ENCODE measurements at places on chromosomes 4 and X.

DNA sequence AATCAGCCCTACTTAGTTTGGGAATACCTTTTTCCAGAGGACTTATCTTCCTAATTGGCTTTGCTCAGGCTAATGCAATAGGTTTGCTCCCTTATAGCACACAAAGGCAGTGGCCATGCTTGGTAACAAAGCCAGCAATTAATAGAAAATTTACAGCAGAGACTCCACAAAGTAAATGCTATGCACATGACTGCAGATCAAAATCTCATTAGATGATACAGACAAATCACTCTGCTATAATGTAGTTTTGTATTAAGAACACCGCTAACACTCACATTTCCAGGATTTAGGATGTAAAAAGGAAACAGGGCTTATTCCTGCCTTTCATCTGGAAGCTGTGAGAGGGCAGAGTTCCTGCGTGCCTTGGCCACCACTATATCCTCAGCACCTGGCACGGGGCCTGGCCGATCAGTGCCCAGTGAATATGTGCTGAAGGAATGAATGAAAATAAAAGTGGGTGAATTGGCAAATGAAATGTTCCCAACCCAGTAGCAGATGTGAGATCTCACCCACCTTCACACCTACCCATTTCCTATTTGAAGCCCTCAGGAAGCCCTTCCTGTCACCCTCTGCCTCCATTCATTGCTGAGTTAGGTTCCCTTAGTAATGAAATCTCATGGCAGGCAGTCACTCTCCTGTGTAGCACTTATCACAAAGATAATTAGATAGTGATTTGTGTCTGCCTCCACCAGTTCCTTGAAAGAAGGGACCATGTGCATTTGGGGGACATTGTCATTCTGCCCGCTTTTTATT is 5.1 kb downstream of the SEPTIN6 start:
- DNase-seq: no peak

DNA sequence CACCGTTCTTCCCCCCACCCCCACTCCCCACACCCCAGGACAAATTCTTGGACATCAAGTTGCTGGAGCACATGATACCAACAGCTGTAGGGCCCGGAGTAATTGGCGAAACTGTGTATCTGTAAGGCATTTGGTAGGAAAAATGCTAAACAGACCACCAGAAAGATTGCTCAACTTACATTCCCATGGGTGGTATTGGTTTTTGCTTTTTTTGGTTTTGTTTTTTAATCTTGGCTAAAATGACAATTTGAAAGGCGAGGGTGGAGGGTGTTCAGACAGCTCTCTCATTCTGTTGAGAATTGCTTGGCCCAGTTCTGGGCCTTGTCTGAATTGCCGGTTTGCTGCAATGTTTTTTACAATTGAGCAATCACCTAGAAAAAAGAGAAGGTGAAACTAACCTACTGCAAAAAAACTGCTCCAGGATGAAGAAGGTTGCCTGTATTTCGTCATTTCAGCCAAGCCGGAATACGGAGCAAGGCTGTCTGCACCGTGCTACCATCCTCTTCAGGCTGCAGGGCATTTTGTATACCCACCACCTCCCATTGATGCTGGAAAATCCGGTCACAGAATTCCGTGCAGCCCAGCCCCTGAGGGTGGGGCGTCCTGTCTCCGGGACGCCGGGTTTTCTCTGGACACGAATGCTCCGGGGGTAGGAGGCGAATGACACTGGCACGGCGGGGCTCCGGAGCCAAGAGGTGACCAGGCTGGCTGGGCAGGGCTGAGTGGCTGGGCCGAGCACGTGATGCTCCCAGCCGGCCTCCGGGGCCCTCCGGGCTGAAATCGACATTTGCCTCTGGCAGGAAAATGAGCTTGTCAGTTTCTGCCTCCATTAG is at the start of gene CLCN4:
Gene CLCN4 (plus strand): TSS at position 777 of the 833 bp plus-strand sequence. CDS start 28,058 bp downstream, outside the sequence.
- DNase-seq: no peak

DNA sequence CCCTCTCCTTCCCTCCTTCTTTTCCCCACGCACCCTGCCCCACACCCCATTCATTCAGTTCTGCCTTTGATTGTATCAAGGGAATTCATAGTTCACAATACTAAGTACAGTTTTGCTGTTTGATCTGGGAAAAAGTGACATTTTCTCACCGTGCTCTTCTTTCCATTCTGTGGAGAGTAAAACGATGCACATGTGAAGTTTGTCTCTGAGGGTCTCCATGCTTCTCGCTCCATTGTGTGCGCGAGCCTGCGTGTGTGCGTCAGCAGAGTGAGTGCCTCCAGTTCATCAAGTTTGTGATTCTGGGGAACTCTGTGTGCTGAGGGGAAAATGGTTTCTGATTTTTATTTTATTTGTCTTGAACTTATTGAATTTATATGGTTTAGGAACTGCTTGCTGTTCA is 1.9 kb downstream of the STK26 start:
- no peak for DNase-seq

- DNase-seq: no peak
These were observed 111.5 kb upstream of the LDB2 start for GRCh38 chr4:17009871-17010367.

GRCh38 chr4:10456595-10457254 is 501 bp downstream of the ZNF518B start:
- DNase-seq: no peak

- DNase-seq: no peak
These were observed 550.5 kb upstream of the DIPK2B start for GRCh38 chrX:45751156-45751555.

- DNase-seq: no peak
These were observed 1125.8 kb downstream of the STIM2 start for GRCh38 chr4:27986476-27986875.

DNA sequence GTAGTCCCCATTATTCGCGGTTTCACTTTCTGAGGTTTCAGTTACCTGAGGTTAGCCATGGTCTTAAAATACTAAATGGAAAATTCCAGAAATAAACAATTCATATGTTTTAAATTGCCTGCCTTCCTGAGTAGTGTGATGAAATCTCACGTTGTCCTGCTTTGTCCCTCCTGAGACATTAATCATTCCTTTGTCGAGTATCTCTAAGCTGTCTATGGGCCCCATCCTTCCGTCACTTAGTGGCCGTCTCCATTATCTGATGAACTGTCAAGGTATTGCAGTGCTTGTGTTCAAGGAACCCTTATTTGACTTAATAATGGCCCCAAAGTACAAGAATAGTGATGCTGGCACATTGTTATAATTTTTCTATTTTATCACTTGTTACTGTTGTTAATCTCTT is 94.8 kb downstream of the ADGRL3 start:
- no peak for DNase-seq

DNA sequence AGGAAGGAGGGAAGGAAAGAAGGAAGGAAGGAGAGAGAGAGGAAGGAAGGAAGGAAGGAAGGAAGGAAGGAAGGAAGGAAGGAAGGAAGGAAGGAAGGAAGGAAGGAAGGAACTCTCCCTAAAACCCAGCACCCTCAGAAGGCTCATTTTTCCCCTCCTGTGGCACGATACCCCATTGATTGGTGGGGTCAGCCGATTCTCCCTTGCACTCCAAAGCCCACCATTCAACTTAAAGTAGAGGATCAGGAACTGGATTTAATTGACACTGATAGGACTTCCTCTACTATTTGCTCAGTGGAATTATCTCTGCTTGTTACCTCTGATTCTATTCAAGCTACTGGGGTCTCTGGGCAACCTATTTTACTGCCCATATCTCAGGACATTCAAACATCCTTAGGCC is 199.2 kb upstream of the MAOA start:
- no peak for DNase-seq

GRCh38 chr4:57501720-57502119 is 391.5 kb upstream of the IGFBP7 start:
- no peak for DNase-seq

GRCh38 chrX:30812326-30812725 is 76.7 kb downstream of the TAB3 start:
- no peak for DNase-seq

GRCh38 chr4:106366026-106366425 is 2.6 kb downstream of the GIMD1 start:
- no peak for DNase-seq

- no peak for DNase-seq
These were observed 283.1 kb upstream of the MAOA start for GRCh38 chrX:43373032-43373431.

DNA sequence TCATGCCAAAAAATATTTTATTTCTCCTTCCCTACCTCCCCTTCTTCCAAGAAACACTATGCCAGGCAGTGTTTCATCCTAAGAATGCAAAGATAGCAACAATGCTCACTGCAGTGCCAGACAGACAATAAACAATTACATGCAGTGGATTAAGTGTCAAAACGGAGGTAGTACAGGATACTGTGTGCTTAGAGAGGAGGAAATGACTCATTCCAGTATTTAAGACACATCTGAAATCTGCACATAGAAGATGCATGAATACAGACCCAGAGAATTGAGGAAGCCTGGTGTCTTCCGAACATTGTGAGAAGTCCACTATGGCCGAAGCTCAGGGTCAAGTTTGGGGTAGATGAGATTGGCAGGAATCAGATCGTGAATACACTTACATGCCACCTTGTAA is 326.4 kb downstream of the PPP3CA start:
- DNase-seq: peak; percentile 72

GRCh38 chrX:123871309-123871708 is 11.5 kb downstream of the XIAP start:
- no peak for DNase-seq

GRCh38 chr4:47836641-47837093 is 1.2 kb downstream of the CORIN start:
- no peak for DNase-seq

GRCh38 chrX:108070891-108071290 is 20.5 kb downstream of the PSMD10 start:
- DNase-seq: no peak

GRCh38 chr4:53012738-53013137 is 150.6 kb downstream of the RASL11B start:
- no peak for DNase-seq

GRCh38 chr4:62644372-62644771 is 1444.2 kb downstream of the ADGRL3 start:
- no peak for DNase-seq

- DNase-seq: no peak
These were observed 66.7 kb downstream of the COQ2 start for GRCh38 chr4:83217721-83218522.

DNA sequence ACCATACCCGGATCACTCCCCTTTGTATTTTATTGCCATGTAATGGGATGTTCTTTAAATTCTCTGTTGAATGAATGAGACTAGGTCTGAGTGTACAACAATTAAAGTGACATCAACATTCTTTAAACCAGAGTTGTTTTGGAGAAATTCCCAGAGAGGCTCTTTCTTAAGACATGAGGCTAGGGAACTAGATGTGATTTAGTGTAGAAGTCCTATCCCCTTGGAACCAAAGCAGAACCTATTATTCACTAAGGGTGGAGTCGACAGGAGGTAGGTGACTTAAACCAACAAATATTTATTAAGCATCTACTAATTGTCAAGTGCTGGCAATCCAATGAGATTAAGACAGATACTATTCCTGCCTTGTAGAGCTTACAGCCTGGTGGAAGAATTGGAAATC is 1.7 kb downstream of the EIF1AX start:
- DNase-seq: no peak

GRCh38 chrX:16077811-16078210 is 45.6 kb upstream of the GRPR start:
- no peak for DNase-seq

GRCh38 chrX:9486786-9487387 is 22.0 kb downstream of the TBL1X start:
- no peak for DNase-seq

GRCh38 chr4:98577956-98578355 is 80.5 kb downstream of the TSPAN5 start:
- no peak for DNase-seq

DNA sequence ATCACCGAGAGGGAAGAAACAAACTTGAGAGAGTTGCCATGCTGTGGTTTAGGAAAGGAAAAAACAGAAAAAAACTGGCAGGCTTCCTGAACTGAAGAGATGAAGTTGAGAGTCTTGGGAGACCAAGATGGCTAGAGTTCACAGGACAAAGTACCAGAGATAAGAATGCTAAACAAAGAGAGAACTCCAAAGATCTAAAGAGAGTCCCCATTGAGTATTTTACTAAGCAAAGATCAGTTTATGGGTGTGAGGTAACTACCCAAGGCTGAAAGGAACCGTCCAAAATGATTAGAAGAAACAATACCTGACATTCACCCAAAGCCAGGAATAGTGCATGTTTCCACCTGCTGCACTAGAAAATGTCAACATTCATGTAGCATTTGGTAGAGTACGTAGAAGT is 21.8 kb upstream of the COX7B2 start:
- no peak for DNase-seq

- peak; percentile 4 for DNase-seq
These were observed 38.0 kb upstream of the EMCN start for GRCh38 chr4:100555611-100556337.

GRCh38 chr4:23921447-23921845 is 31.6 kb upstream of the PPARGC1A start:
- DNase-seq: no peak

GRCh38 chr4:76726176-76726575 is 171.8 kb downstream of the SOWAHB start:
- DNase-seq: no peak

DNA sequence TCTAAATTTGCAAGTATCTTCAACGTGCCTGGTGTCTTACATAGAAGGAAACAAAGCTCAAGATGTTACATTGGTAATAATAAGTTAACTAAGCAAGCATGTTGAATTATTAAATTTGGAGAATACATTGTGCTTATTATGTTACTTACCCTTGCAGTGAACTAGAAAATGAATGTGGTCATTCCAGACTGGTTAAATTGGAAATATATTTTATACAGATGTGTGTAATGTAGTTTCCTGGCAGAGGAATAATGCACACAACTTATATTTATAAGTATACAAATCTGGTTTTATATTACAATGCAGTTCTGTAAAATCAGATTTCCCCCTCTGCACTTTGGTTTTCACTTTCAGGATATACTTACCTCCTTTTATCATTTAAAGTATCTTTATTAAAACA is 159.9 kb upstream of the SLIT2 start:
- no peak for DNase-seq

DNA sequence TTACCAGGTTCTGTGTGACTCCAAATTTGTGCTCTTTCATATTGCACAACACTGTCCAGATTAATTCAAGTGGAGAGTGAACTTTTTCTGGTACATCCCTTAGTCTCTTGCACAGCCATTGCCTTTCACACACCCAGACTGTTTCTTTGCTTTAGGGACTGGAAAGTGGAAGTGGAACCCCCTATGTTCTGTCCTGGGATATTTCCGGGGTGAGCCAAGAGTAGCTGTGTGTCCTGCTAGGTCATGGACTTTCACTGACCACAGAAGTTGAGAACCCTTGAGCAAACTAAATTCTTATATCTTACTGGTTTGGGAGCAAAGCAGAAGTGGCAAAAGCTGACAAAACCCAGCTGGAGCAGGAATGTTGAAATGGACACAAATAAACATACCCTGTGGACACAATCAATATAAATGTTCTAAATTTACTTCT is 10.3 kb upstream of the VSIG4 start:
- DNase-seq: no peak

- DNase-seq: no peak
These were observed 17.1 kb downstream of the SPON2 start for GRCh38 chr4:1155314-1155713.

GRCh38 chrX:25427873-25428555 is 412.2 kb upstream of the ARX start:
- DNase-seq: no peak
